ENCODE measurements at places on chromosomes 2 and 18.

GRCh38 chr18:56702946-56703345 is 51.8 kb downstream of the WDR7 start:
- no peak for DNase-seq

DNA sequence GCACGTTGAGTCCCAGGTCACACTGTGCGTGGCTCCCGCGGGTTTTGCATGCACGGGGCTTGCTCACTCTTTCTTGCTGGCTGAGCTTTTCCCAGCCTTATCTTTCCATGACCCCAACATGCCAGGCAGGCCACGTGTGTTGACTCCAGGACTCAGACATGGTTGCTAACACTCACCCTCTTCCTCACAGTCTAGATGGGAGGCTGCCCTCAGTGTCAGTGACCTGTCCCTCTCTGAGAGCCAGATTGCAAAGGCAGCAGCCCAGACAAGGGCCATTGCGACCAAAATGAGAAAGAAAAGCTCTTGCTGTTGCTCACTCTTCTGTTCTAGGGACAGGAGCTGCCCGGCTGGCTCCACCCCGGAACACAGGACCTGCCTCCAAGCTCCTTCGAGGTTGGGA is 113.7 kb downstream of the TMEM18 start:
- DNase-seq: no peak

DNA sequence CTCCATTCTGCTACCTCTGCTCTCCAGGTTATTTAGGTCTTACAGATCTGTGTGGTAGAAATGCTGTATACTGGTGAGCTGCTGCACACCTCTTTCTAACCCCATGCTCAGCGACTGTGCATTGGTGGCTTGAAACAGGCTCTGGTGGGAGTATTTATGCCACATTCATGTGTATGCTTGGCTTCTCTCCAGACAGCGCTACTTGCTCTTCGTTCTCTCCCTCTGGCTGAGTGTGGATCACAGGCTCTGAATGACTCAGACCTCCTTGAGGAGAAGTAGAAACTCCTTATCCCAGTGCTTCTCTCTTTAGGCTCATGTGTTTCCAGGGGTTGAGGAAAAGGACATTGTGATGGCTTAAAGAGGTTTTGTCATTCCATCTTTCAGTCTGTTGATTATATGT is 54.9 kb downstream of the FHOD3 start:
- no peak for DNase-seq

DNA sequence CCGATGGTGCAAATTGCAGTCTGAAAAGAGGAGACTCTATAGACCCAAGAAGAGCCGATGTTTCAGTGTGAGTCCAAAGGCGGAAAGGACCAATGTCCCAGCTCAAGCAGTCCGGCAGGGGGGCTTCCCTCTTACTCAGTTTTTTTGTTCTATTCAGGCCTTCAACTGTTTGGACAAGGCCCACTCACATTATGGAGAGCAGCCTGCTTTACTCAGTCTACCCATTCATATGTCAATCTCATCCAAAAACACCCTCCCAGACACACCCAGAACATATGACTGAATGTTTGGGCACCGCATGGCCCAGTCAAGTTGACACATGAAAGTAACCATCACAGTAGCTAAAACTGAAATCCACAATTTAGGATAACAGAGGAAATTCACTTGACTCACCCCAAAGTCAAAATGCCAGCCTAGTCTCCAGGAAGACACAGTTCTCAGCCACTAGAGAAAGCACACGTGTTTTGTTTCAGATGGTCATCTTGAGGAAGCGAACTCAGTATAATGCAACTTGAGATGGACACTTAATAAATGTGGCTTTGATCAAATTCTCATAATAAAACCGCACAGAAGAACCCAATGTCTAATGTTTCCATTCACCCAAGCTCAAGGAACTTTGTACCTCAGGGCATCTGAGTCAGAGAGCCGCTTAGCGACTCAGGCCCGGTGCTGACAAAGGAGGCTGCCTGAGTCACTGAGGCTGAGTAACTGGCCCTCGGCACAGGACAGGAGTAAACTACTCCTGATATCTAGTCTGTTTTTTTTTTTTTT is 2.4 kb downstream of the FHL2 start:
- DNase-seq: peak; percentile 45

GRCh38 chr18:74063023-74063422 is 84.6 kb downstream of the FBXO15 start:
- no peak for DNase-seq

GRCh38 chr2:102277202-102277700 is 34.1 kb upstream of the IL1RL1 start:
- DNase-seq: no peak
